ENCODE measurements at places on chromosomes 12 and 14. TPM values are rescaled to one million over a fixed set of nuclear protein-coding genes. Genes with fewer than 3 reads are reported as not detected.

- DNase-seq = no peak
These were observed 1724.1 kb upstream of the SEL1L start for GRCh38 chr14:83257466-83258439.

- DNase-seq = no peak
These were observed 128.4 kb downstream of the DAD1 start for GRCh38 chr14:22460461-22461195.

- no peak for DNase-seq
These were observed 37.8 kb downstream of the LLPH start for GRCh38 chr12:66092559-66093269.

DNA sequence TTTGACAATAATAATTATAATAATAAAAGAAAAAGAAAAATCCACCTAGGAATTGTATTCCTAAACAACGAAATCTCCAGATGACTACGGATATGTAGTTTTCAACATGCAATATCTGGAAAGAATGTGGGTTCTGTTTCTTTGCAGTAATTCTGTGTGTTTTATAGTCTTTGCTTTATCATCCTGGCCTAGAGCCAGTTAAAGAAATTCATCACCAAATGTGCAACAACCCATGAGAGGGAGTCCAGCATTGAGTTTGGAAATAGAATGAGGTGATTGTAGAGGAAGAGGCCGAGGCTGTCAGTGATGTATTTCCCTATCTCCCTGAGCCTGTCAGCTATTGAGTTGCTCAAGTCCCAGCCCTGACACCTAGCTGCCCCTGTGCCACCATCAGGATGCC is 200.5 kb upstream of the DCN start:
- no peak for DNase-seq

GRCh38 chr12:30806989-30807694 is 52.4 kb upstream of the CAPRIN2 start:
- DNase-seq = peak; percentile 76

GRCh38 chr12:125029761-125030358 is 35.4 kb upstream of the AACS start:
- DNase-seq = no peak

DNA sequence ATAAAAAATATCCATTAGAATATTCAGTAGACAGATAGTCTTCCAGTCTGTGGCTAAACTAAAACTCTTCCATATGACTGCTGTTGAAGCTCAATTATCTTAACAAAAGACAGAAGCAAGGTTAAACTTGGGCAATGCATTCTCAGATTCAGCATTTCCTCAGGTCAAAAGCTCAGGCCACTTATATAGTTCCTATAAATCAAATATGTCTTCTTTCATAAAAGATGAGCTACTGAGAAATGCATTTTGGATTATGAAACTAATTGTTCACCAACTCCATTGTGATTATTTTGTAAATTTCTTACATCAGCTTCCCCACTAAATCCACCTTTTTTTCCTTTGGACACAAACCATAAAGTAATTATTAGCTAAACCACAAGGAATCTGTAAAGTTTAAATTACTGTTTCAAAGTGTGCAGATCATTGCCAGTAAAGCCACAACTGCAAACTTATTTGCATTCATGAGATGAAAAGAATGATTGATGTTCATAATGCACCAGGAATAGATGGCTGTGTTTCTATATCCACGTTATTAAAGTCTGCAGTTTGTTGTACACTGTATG is 224.4 kb downstream of the FBXL14 start:
- DNase-seq = no peak

DNA sequence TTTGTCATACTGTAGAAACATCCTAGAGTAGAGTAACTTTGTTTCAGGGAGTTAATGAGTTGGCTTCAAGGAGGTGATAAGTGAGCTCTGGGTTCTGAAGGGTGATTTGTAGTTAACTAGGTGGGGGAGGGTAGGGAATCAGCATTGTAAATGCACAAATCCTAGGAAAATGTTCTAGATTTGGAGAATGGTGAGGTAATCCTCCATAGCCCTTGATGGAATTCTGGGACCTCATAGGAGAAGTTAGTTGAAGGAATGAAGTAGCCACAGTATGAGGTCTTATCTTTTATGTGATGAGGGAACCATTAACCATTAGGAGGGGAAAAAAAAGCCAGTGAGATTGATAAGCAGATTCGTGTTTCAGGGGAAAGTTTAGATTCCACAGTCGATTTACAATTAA is 8.0 kb downstream of the CNOT2 start:
- no peak for DNase-seq

DNA sequence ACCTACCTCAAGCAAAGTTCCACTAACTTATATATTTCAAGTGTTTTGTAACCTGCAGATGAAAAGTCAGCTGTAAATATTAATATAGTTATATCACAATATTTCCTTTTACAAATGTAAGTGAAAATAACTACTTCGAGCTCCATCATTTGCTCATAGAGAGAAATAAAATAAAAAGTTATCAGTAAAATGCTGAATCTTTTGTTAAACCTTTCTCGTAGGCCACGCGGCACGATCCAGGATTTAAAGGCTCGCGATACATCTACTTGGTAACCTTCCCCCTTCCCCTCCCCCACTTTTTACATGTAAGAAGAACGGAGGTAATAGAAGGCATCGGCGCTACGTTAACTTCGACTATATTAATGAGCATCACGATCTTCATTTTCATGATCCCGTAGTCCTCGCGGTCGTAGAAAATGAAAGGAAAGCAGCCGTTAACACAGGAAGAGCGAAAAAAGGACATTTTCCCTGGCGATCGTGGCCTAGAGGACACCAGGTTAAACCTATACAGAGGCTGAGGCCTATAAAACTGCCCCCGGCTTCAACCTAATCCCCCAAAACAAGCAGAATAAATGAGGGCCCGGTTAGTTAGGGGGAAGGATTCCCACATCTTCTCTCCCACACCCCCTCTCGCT is 508 bp downstream of the HNRNPC start:
- peak; percentile 79 for DNase-seq

- peak; percentile 77 for DNase-seq
These were observed 53.4 kb downstream of the PPP2R5C start for GRCh38 chr14:101814934-101815333.

GRCh38 chr12:6110006-6110405 is 14.5 kb downstream of the VWF start:
- DNase-seq = no peak

GRCh38 chr14:70652871-70653270 is 11.2 kb downstream of the TTC9 start:
- DNase-seq = no peak

DNA sequence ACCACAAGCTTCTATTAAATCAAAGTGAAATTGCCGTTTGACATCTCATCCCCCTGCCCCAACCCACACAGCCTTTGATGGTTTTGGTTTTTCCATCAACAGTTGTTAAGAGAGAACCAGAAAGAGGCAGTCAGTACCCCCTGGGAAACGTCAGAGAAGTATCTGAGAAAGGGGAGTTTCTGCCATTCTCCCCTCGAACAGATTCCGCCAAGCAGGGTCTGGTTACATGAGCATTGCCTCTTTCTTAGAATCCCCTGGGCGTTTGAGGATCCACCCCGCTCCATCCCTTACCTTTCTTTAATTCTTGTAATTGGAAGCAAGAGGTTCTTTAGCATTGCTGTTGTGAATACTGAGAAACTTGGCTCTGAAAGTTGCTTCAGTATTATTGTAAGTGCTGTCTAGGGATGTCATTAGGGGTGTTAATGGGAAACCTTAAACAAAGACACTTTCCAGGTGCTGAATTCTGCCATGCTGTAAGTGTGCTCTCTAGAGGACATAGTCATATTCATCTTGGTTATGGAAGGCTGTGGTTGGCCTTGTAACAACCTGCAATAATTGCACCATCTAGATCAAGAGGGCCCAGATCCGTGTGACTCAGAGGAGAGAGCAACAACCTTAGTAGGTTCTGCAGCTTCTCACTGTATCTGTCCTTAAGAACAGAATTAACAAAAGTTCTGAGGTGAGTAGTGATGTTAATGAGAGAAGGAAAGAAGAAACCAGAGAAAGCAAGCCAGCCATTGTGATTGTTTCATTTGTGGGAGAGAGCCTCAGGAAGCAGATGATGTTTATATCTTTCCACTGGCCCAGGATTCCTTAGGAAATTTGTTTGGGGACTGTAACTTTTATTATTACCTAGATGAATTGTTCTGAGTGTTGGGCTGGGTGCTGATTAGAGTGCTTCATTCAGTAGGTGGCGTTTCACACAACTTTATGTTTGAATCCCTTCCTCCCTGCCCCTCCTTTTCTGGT is 9.0 kb downstream of the TMBIM6 start:
- peak; percentile 77 for DNase-seq

DNA sequence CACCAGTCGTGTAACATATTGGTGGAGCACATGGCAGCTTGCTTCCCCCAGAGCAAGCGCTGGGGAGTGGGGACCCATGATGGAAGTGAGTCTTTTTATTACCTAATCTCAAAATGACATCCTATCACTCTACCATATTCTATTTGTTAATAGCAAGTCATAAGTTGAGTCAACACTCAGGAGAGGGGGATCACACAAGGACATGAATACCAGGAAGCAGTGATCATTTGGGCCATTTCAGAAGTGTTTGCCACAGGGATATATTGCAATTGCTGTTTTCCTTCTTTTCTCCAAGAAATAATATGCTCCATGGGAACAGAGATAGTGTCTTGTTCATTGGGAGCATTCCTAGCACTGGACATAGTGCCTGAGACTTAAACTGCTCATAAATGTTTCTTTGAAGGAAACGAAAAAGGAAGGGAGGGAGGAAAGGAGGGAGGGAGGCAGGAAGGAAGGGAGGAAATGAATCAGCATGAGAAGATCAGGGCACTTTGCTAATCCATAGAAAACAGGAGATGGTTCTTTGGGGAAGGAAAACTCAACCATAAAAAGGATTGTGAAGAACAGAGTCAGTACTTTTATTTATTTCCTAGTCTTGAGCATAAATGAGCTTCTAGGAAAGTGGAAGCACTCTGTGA is 39.2 kb upstream of the EEA1 start:
- DNase-seq = no peak

- DNase-seq = no peak
These were observed 234.3 kb downstream of the DACT1 start for GRCh38 chr14:58872061-58872460.

GRCh38 chr12:119176267-119177055 is 2.3 kb upstream of the HSPB8 start:
- DNase-seq = no peak

GRCh38 chr12:50934371-50934851 is 17.9 kb upstream of the HIGD1C start:
- DNase-seq = no peak

DNA sequence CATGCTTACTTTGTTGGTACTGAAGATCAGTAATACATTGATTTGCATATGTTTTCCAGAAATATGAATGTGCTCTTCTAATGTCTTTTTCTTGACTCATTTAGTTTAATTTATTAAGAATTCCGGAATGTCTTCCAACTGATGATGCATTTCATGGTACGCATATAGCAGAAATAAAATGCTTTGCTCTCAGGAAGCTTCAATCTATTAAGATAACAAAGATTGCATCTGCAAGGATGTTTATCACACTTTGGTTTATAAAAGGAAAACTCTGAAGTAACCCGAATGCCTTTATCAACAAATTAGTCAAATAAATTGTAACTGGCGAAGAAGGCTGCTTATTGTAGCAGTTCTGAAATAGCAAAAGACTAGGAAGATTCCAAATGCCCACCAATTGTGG is 166.4 kb upstream of the LMNTD1 start:
- DNase-seq = no peak

DNA sequence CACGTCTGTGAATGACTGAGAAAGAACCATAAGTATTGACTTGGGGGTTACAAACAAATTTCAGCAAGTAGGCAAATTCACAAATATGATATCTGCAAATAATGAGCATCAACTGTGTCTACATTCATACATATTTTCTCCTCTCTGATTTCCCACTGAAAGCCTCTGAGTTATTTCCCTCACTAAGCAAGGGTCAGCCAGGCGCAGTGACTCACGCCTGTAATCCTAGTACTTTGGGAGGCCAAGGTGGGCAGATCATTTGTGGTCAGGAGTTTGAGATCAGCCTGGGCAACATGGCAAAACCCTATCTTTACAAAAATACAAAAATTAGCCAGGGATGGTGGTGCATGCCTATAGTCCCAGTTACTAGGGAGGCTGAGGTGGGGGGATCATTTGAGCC is 80.8 kb downstream of the SLC25A21 start:
- DNase-seq = no peak

GRCh38 chr12:116697716-116698115 is 40.2 kb downstream of the SPRING1 start:
- DNase-seq = no peak

GRCh38 chr12:93116632-93117031 is 187.5 kb upstream of the EEA1 start:
- no peak for DNase-seq

BEGAIN gene
- 3.0 TPM for total RNA-seq

SCNN1A gene
- total RNA-seq = not detected

P2RX2 gene
- not detected for total RNA-seq

RARG gene
- total RNA-seq = 58.5 TPM

OAS2 gene
- 111 TPM for total RNA-seq

HEATR5A gene
- 23.6 TPM for total RNA-seq

WDHD1 gene
- 63.0 TPM for total RNA-seq

GNG2 gene
- 105 TPM for total RNA-seq

CCNT1 gene
- 68.7 TPM for total RNA-seq

STAB2 gene
- not detected for total RNA-seq

TMEM52B gene
- not detected for total RNA-seq

AP4S1 gene
- total RNA-seq = 7.8 TPM

ZDHHC22 gene
- not detected for total RNA-seq

FICD gene
- 6.6 TPM for total RNA-seq

GRIP1 gene
- 0.40 TPM for total RNA-seq

CFAP73 gene
- total RNA-seq = not detected

Data from activated CD4-positive, alpha-beta T cell treated with anti-CD3 and anti-CD28 coated beads, Interleukin-2, amount 10 ng/mL, durations not matched to agents 24 days and 14 days (primary cell).